Stimulated activated CD4-positive, alpha-beta T cell treated with anti-CD3 and anti-CD28 coated beads, Interleukin-12 subunit alpha, Interleukin-12 subunit beta, amount 100 ng/mL, for 4 hours (primary cell): ENCODE measurements at places on chromosomes 5 and 9.

DNA sequence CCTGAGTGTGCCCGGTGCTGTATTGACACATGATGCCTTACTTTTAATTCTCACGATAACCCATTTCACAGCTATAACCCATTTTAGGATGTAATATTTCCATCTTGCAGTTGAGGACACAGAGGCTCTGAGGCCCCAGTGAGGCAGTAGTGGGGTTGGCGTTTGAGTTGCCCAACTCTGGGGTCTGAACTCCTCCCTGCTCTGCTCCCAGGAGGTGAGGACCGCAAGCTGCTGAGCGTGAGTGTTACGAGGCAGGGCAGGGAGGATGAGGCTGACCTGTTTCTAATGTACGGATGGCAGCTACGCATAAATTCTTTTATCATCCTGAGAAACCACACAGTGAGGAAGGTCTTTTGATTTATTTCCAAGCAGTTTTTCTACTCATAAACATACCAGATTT is 11.4 kb downstream of the LRRC8A start:
- no peak for DNase-seq

- DNase-seq = no peak
These were observed 62.8 kb downstream of the MAP1B start for GRCh38 chr5:72170101-72170500.

DNA sequence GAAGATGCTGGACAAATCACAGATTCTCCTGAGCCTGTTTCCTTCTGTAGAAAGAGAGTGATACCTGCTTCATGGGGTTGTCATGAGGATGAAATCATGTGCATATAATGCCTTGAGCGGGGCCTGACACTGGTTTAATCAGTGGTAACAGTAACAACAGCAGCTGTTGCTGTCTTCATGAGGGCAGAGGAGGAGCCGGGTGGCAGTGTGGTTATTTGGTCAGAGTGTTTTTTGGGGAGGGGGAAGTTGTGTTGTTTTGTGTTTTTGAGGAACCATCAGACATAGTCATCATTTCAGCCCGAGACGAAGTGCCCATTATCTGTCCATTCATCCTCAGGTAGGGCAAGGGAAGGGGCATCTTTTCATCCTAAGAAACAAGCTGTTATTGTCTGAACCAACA is 44.0 kb downstream of the NEURL1B start:
- no peak for DNase-seq

GRCh38 chr9:105963343-105964099 is 269.2 kb downstream of the TMEM38B start:
- DNase-seq = no peak

DNA sequence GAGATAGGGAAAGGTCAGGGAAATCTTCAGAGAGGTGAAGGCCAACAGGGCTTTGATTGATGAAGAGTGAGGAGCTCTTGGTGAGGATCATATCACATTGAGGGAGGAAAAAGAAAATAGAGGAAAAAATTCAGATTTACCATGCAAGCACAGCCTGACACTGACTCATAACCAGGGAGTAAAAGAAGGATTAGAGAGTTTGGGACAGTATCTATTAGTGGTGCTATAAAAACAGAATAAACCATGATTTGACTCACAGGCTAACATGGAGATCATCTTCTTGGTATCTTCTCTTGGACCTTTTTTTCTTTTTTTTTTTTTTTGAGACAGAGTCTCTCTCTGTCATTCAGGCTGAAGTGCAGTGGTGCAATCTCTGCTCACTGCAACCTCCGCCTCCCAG is 44.4 kb downstream of the MUSK start:
- no peak for DNase-seq

DNA sequence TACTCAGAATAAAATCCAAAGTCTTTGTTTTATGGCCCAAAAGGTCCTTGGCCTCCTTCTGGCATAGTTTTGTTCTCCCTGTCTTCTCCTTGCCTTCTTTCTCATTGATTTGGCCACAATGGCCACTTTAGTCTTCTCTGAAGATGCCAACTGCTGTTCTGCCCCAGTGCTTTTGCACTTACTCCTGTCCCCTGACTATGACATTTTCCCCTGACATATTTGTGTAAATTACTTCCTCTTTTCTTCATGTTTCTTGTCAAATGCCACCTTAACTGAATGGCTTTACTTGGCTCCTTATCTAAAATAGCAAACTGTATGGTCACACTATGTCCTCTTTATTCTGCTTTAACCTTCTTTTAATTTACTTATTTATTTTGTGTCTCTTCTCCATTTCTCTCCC is 484.7 kb upstream of the ARRDC3 start:
- DNase-seq = no peak

- DNase-seq = no peak
These were observed 79.9 kb downstream of the AOPEP start for GRCh38 chr9:94806307-94806893.

DNA sequence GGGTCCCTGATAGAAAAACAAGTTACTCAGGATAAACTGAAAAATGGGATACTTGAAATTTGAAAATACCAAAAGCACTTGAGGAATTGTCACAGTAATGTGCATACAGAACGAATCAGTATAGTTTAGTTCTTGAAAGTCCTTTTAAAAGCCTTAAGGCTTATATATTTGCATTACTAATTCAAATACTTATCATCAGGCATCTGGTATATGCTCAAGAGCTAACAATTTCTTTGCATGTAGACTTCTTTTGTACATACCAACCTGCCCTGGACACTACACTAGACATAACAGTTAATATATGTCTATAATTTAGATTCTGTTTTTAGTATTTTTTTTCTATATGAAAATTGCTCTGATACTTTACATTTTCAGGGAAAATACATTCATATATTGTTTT is 43.2 kb downstream of the SMIM15 start:
- no peak for DNase-seq

DNA sequence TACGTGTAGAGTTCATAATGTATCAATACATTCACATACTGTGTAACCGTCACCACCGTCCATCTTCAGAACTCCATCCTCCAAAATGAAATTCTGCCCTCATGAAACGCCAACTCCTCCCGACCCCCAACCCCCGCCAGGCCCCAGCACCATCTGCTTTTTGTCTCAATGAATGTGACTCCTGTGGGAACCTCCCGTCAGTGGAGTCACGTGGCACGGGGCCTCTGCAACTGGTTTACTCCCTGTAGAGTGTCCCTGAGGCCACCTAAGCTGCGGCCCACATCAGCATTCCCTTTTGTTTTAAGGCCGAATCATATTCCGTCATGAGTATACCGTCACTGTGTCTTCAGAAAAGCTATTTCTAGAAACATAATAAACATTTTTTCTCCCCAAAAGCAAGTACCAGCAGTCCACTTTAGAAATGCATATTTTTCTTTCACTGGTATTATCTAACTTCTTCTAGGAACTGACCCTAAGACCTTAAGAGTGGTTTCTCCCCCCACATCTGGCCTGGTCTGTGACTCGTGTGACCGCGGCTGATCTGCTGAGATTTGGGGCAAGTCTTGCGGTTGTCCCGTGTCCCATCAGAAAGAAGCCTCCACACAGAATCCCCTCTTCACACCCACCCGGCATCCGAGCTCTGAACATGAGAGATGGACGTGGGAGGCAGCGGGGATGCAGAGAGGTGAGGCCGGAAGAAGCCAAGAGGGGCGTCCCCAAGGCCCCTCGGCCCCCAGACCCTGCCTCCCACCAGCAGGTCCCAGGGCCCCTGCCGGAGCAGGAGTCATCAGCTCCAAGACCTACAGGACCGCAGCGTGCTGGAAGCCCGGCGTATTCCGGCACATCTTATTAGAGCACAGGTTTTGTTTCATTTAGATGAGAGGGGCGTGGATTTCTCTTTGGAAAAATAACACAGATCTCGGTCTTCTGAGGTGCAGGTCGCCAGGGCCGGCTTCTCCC is 38.3 kb downstream of the SLC6A3 start:
- DNase-seq = no peak

GRCh38 chr5:162282191-162282590 is 214.6 kb downstream of the GABRG2 start:
- no peak for DNase-seq

DNA sequence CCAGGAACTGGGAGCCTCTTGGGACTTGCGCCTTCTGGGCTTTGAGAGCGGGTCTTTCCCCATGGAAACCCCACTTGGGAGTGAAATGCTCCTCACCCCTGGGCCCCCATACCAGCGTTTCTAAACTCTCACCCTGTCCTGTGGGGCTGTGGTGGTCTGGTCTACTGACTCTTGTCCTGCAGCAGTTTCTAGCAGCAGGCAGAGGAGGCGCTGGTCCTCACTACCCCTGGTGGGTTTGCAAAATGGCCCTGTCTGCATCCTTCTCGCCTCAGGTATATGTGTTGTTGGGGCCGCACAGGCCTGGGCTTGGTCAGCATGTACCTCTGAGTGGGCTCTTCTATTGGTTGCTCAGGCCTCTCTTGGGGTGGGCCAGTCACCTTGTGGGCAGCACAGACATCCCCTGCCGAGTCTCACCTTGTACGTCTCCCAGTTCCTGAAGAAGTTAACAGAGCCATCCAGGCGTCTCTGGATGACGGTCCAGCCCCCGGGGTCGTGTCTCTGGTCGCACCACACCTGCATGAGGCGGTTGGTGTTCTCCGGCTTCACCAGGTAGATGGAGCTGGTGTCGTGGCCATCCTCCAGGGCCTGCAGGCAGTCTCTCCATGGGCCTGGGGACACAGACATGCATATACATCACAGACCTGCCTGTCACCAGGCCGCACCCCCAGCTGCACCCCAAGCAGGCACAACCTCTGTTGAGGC is 29.0 kb downstream of the ANGPTL2 start:
- DNase-seq = no peak

DNA sequence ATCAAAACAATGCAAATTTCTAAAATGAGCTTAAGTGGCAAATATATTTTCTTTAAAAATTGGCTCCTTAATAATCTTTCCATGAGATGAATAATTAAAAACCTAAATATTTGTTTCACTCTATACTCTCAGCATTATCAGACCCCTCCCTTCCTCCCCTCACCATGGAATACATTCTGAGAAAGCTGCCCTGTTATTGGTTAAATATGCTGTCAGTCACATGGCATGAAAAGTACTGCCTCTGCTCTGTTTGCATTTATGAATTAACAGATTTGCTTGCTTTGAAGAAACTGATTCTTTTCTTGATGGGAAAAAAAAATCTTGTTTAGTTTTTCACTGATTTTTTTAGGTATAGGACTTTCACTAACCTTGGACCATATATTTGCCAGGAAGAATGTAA is 17.0 kb upstream of the RPS23 start:
- DNase-seq = no peak

DNA sequence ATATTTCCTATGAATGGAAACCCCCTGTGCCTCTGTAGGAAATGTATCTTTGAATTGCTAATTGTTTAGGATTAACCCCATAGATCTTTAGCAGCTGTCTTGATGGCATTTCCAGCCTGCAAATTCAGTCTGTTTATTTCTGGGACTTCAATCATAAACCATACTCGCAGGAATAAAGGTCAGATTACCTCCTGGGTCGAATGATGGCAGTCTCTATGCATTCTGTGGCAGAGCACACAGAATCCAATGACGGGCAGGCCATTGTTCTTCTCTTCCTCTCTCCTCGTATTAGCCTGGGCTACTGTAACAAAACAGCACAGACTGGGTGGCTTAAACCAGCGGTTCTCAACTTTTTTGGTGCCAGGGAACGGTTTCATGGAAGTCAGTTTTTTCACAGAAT is 199.9 kb downstream of the PCSK5 start:
- no peak for DNase-seq

GRCh38 chr9:83285445-83286225 is 222.7 kb upstream of the RASEF start:
- DNase-seq = no peak

DNA sequence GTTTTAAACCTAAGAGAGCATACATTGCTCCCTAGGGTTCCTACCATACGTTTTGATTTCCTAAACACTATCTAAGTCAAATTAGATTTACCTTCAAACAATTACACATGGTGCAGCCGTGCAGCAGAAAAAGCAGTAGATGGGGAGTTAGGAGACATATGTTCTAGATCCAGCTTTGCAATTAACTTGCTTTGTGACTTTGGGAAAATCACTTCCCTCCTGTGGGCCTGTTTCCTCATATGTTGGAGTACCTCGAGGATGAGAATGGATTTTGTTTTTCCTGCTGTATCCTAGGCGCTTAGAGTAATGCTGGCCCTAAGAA is 711 bp downstream of the MRPL50 start:
- no peak for DNase-seq

DNA sequence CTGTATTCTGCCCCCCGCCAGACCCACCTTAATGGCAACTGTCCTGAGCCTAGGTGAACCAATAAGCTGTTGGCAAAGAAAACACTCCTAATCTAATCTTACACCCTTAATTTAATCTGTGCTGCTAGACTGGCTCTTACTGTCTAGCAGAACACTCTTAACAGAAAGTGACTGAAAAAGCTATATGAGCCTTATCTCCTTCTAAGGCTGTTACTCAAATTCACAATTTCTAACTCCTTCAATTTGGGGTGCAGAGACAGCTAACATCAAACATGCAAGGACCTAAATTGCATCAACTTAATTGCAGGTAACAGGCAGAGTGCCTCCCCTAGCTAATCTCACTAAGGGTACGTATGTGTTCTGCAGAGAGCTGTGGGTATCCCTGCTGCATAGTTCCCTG is 49.5 kb upstream of the MAP1B start:
- DNase-seq = no peak

DNA sequence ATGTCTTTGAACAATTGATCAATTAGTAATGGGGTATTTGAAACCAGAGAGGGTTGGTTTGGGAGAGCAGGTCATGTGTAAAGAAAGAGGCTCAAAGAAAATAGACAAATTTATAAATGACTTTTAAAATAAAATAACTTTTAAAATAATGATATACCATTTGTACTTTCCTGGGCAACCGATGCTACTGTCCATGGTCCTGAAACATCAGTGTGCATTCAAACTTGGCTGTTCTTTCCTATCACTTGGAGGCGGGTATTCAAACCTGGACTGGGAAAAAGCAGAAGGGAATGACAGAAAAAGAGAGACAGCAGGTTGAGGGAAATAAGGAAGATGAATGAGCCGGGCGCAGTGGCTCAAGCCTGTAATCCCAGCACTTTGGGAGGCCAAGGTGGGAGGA is 1446.4 kb upstream of the WWC1 start:
- DNase-seq = no peak

- DNase-seq = no peak
These were observed 23.4 kb downstream of the TENT4A start for GRCh38 chr5:6736524-6737042.
